ENCODE measurements at places on chromosomes 7 and 10.
A peak's percentile ranks its signal among the peaks of the same experiment; 100 is the strongest.

GRCh38 chr7:116290740-116291139 lies 80.4 kb downstream of the TES start:
- no peak for DNase-seq

GRCh38 chr10:35391153-35391953 lies 55.0 kb downstream of the CCNY start:
- no peak for DNase-seq

DNA sequence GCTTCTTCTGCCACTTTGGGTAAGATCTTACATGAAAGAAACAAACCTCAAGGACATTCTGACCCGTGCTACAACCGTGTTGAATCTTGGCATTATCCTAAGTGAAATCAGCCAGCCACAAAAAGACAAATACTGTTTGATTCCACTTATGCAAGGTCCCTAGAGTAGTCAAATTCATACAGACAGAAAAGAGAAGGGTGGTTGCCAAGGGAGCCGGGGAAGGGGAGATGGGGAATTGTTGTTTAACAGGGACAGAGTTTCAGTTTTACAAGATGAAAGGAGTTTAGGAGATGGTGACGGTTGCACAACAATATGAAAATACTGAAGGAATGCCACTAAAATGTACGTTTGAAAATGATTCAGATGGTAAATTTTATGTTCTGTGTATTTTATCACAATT lies 12.2 kb upstream of the CLEC2L start:
- DNase-seq = no peak

DNA sequence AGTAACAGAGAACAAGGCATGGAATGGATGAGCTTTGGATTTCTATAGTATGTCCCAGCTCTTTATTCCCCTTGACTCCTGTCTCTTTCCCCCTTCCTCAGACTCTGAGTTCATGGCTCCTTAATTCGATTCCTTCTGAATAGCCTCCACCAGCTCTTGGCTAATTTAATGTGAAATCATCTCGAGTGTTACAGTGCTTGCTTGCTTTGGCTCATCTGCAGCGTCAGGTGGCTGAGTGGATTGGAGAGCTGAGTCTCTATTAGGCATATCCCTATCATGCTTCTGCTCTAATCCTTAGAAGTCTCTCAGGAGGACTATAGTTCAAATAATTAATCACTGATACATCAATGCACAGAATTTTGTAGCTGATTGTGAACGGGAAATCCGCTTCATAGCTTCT lies 134.6 kb downstream of the LRRC4 start:
- DNase-seq = no peak

DNA sequence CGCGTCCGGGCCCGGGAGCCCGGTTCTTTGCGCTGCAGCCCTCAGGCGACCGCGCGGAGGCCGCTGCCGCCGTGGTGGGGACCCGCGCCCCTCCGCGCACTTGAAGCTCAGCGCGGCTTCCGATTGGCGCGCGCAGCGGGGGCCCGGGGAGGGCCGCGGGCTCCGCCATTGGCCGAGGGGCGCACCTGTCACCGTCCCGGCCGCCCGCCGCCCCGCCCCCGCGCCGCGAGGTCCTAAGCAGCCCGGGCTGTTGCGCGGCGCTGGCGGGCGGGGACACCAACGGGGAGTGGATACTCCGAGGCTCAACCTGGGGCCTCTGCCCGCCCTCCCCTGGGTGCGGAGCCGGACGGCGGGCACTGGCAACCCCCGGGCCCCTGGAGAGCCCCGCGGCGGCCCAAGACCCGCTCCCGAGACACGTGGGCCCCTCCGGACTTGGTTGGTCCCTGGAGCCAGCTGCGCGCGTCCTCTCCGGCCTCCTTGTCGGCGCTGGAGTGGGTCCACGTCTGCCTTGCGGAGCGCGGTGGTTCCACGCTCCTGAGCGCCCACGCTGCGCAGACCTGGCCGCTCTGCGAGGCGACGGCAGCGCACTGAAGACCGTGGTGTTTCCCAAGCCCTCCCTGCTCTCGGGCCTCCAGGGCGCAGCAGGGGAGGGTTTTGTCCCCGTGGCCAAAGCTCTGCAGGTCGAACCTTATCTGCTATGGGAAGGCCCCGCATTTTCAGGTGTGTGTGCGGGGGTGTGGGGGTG lies at the start of gene MNX1:
Gene MNX1, minus strand, starts transcription at position 76 of the 745 bp plus-strand sequence. CDS start 313 bp downstream, outside the sequence.
- peak; percentile 44 for DNase-seq

DNA sequence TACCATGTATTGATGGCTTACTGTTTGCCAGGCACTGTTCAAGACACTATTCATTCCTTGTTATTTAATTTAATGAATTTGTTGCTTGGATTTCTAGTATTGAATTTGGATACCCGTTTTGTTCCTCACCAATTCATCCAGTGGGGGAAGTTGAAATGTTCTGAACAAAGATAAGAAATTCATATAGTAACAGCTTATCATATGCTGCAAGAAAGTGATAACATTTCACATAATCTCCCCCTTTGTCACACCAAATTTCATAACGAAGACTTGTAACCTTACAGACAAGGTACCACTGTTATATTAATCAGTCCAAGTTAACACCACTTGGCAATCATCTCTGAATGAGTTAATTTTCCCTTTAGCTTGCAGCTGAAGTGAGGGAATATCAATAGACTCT lies 42.1 kb downstream of the SCIN start:
- no peak for DNase-seq

DNA sequence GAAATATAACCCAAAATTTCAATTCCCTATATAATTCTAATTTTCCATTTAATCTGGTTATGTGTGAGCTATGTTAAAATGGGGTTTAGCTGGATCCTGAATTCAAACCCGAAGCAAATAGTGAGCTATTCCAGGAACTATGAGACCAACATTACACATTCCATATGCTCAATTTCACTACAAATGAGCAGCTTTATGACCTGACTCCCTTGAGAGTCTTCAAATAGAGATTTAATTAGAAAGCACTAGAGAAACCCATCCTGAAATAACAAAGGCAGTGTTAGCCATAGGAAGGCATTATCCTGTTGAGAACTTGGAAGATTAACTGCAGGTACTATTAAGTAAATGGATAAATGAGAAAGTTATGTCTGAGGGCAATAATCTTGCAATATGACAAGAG lies 890.0 kb downstream of the GRM8 start:
- DNase-seq = no peak

GRCh38 chr7:51070151-51070550 lies 246.5 kb downstream of the COBL start:
- no peak for DNase-seq

DNA sequence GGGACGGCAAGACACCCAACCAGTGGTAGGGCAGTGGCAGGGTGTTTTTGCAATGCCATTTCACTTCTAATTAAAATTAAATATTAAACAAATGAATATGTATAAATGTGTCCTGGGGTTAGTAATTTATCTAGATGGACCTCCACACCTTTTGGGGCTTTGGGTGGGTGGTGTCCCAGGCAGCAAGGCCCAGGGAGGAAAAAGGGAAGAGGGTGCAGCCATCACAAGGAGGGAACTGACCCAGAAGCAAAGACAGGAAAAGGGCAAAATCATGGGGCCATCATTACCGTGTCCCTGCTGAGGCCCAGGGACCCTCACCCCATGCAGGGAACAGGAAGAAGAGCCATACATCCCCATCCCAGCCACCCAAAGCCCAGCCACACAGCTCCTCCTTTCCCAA lies 204.6 kb downstream of the GRID1 start:
- no peak for DNase-seq

- DNase-seq = no peak
Observed at GRCh38 chr7:44967571-44968446, 11.0 kb downstream of the MYO1G start.

DNA sequence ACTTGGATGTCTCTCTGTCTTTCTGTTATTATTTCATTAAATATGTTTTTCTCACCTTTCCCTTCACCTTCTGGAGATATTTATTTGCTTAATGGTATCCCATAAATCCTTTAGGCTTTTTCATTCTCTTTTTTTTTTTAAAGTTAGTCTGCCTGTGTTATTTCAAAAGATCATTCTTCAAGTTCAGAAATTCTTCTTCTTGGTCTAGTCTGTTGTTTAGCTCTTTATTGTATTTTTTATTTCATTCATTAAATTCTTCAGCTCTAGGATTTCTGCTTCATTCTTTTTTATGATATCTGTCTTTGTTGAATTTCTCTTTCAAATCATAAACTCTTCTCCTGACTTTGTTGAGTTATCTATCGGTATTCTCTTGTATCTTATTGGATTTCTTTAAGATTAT lies 312.1 kb upstream of the KAT6B start:
- no peak for DNase-seq

- DNase-seq = no peak
Observed at GRCh38 chr7:79051915-79052314, 401.6 kb downstream of the MAGI2 start.

DNA sequence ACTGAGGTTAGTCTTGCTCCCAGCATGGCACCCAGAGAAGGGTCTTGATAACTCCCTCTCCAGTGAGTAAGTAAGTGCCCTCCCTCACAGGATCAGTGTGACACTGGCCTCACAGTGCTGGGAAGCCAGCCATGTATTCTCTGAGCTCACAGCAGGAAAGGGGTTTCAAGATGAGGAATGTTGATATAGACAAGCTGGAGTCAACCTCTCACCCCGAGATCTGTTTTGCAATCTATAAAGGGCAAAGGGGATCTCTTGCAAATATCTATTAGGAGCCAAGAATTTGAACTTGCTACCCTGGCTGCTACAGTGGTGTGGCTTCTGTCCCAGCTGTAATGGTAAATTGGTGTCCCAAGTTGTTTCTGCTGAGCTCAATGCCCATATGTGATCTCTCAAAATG lies 70.2 kb upstream of the ADAM12 start:
- DNase-seq = no peak

DNA sequence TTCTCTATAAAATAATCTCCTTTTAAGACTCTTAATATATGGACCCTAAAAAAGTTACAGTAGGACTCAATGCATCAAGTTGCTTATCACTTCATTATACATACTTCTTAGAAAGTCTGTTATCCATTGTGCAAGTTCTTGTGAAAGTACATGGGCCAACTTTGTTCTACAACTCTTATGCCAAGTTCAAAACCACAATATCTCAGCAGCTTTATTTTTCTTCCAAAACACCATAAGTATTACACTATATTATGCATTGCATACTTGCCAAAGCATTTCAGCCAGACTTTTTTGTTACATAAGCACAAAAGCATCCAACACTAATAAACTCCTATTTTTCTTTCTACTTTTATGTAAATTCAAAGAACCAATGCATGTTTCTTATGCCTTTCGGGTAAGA lies 94.4 kb downstream of the AHR start:
- DNase-seq = no peak

- DNase-seq = no peak
Observed at GRCh38 chr10:50604809-50605208, 18.9 kb downstream of the SGMS1 start.

DNA sequence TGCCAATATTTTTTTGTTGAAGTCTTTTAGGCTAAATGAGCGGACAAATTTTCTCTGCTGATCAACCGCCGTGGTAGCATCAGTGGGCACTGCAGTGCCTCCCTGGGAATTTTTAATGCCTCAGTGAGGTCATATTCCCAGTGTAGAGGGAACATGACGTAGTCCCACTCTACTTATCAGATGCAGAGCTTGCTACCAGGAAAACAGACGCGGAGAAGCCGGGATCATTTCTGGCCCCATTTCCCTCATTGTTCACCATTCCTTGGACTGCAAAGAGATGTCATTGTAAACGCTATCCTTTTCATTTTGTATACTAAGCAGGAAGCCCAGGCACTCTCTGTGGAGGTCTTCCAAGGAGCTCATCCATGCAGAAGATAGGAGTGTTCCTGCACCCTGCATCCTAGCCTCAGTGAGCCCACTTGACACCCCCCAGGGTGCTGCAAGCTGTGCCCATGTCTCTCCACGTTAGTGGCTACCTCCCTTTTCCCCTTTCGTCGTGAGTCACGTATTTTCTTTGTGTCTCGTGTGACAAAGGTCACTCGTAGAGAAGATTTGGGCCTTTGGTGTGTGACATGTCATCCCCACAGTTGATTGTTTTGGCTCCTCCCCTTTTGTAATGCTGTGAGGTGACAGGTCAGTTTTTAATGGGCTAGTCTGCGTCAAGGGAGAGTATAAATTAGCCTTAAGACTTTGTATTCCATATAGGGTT lies 145.5 kb downstream of the TCF7L2 start:
- no peak for DNase-seq

- DNase-seq = no peak
Observed at GRCh38 chr10:60009710-60010383, 103.5 kb upstream of the CCDC6 start.

GRCh38 chr7:22864301-22864700 lies 41.7 kb upstream of the TOMM7 start:
- DNase-seq = no peak

DNA sequence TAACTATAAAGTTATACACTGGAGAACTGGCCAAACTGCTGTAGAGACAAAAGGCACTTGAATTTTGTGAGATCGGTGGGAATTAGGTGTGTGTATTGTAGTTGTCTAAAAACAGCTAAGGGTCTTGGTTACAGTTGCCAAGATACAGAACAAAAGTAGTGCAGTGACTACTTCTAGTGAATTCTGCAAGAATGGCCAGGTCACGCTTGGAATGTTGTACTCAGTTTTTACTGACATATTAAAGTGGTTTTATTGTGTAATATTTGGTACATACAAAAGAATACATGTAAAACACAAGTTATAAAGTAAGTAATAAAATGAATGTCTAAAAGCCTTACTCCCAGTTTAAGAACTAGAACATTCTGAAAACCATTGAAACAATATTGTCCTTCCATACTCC lies 42.4 kb downstream of the PRPF18 start:
- DNase-seq = no peak

All from stimulated activated CD4-positive, alpha-beta T cell treated with anti-CD3 and anti-CD28 coated beads, Interleukin-1b, Interleukin-23, amount 100 ng/mL, for 4 hours (primary cell).